ENCODE measurements at places on chromosomes 3 and 15.

DNA sequence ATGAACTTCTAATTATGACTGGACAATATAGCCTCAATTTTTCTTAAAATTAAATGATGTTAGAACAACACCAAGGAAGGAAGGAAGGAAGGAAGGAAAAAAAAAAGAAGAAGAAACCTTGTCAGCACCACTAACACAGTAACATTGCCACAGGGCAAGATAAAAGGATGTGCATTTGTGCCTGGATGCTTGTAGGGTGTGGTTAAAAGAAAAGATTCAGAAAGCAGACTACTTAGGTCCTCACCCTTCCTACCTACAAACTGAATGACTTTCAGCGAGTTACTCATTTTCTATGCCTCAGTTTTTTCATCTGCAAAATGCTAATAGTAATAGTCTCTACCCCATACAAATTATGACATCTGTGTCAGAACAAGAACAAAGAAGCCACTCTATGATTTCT lies 778.3 kb downstream of the MCTP2 start:
- no peak for DNase-seq

- DNase-seq = no peak
Observed at GRCh38 chr3:128707928-128708494, 18.0 kb upstream of the RAB7A start.

- DNase-seq = no peak
Observed at GRCh38 chr3:139695426-139696313, 17.9 kb upstream of the NMNAT3 start.

DNA sequence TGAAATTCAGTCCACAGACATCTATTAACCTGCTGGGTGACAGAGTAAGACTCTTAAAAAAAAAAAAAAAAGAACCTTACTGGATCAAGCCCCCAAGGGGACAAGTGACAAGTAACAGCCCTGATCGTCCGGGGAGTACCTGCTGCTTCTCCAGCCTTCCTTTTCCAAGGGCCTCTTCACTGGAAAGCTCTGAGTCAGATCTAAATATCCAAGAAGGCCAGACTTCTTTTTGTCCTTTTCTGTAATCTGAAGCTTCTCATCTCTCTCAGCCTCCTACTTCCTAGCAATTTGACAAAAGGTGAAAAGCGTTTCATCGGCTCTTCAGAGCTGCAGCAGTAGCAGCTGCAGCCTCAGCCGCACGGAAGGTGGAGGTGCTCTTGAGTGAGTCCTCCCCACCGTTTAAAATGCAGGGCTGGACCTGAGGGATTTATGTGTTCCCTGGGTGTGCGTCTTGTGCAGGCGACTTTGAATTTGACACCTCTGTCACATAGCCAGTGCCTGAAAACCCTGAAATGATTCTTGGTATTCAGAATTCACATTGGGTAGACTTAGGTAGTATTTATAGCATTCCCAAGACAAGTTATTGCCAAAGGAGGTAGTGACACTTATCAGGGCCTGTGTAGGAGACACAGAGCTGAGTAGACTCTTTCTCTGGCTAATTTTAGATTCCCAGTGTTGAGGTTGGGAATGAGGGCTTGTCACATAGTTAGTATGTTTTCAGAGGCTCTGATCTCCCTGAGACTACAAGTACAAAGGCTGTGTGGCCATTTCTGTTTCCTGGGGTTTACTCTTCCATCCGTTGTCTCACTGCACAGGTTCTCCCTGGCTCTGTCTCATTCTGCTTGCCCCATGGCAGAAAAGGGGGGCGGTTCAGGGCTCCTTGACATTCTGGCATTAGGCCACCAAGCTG lies 291.2 kb upstream of the C2CD4B start:
- DNase-seq = no peak

Measured in choroid plexus epithelial cell (primary cell).